ENCODE measurements at places on chromosomes 2 and 18.

DNA sequence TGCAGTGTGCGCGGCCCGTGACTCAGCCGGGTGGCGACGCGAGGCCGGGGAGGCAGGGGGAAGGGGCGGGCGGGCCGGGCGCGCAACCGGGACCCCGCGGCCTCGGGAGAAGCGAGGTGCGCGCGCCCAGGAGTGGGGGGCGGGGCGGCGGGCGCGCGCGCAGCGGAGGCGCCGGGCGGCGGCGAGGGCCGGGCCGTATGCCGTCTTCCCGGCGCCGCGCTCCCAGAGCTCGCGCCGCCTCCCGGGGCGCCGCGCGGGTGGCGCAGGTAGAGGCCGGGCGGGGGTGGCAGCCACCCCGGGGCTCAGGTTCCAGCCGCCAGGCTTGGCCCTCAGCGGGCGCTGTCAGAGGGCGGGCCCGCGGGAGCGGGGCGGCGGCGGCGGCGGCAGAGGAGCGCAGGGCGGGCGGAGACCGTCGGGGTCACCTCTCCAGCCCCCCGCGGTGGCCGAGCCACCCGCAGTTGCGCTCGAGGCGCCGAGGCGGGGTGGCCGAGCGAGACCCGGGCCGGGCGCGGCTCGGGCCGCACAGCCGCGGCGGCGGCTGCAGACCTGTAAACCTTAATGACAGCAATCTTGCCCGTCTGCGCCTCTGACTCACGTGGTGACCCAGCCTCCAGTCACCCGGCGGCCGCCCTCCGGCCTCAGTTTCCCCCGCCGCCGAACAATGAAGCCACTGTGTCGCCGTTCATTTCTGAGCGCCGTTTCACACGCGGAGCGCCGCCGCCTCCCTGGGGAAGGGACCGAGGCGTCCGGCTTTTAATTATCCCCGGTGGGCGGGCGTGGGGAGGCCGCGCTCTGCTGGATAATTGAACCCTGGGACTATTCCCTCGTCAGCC is 25.3 kb upstream of the SMAD7 start:
- peak; percentile 45 for DNase-seq

- no peak for DNase-seq
Observed at GRCh38 chr2:153871231-153872221, at the start of gene GALNT13. Gene GALNT13 (plus strand): TSS chr2:153871922.

- no peak for DNase-seq
Observed at GRCh38 chr18:9716780-9717563, 8.9 kb downstream of the RAB31 start.

DNA sequence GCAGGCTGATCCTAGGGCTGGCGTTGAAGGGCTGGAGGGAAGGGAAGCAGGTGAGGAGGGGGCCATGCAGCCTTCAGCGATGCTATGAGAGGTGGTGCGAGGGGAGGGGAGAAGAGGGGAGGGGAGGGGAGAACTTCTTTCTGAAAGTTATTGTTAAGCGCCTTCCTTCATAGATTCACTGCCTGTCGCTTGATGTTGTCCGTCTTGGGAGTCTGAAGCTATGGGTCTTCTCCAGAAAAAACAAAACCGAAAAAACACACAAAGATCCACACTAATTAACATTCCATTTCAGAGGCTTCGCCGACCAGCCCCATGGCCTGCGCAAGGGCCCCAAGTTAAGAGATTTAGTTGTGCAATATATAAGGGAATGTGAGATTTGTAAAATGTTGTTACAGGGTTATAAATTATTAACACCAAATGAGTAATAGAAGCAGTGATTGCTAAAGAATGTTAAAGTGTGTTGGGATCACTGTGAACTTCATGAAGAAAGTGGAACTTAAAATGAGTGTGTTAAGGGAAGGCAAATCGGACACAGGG is 758 bp downstream of the CFAP221 start:
- DNase-seq, result no peak

- no peak for DNase-seq
Observed at GRCh38 chr2:15799432-15799827, 140.9 kb upstream of the MYCN start.

DNA sequence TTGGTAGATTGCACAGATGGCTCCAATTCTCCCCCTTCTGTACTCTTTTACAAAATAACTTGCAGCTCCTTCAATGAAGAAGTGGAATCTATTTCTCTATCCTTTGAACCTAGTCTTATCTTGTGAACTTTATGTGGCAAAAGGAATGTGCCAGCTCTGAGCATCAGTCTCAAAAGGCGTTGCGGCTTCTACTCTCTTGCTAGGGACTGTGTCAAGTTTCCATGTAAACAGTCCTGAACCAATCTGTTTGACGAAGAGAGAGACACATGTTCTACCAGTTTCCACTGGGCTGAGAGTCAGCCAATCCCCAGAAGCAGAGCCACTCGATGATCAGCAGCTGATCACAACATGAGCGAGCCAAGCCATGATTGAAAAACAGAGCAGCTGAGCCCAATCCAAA is 439.7 kb upstream of the SETBP1 start:
- no peak for DNase-seq

- no peak for DNase-seq
Observed at GRCh38 chr2:147782141-147782930, 62.5 kb upstream of the ACVR2A start.

- DNase-seq, result no peak
Observed at GRCh38 chr2:227503433-227504406, 31.8 kb downstream of the AGFG1 start.

DNA sequence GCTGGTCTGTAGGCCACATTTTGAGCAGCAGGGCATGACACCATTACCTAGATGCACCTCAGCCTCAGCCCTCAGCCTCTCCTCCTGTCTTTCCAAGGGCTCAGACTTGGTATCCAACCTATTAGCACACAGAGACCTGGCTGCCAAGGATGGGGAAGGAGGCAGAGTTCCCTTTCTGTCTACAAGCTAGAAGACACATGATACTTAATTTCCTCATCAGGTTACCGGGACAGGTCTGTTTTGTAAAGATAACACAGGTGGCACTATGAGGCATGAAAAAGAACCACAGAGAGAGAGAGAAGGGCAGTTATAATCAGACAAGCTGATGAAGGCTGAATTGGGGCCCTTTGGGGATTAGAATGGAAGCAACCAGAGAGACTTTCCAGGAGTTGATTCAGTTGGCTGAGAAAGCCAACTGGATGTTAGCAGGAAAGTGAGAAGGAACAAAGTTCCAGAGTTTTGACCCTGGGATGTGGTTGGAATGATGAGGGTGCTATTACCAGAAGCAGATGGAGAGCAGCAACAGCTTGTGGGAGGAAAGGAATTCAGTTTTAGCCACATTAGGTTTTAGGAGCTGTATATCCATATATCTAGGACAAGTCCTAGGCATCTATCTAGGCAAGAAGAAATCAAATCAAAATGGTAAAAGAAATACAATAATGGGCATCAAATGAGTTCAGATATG is 46.0 kb upstream of the RMND5A start:
- no peak for DNase-seq

DNA sequence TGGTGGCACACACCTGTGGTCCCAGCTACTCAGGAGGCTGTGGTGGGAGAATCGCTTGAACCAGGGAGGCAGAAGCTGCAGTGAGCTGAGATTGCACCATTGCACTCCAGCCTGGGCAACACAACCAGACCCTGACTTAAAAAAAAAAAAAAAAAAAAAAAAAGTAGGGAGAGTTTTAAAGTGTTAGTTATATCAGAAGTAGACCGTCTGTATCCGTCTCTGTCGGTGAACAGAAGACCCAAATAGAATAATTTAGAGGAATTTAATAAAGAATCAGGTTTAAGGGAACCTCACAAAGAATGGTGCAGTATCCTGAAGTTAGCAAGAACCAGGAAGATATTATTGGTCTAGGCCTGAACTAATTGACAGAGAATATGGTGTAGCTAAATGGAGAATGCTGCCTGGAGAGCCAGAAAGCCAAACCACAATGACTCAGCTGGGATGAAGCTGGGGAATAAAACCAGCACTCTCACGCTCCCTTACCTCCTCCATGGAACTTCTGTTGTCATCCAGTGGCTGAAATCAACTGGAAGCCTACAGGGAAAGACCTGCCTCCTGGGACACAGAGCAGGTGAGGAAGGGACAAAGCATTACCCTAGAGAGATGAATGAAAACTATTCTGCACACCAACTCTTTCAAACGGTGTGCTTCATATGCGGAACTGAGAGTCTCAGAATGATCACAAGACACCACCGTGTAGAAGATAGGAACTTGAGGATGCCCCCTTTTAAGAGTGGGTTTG is 39.1 kb upstream of the PLEKHM3 start:
- DNase-seq, result no peak

DNA sequence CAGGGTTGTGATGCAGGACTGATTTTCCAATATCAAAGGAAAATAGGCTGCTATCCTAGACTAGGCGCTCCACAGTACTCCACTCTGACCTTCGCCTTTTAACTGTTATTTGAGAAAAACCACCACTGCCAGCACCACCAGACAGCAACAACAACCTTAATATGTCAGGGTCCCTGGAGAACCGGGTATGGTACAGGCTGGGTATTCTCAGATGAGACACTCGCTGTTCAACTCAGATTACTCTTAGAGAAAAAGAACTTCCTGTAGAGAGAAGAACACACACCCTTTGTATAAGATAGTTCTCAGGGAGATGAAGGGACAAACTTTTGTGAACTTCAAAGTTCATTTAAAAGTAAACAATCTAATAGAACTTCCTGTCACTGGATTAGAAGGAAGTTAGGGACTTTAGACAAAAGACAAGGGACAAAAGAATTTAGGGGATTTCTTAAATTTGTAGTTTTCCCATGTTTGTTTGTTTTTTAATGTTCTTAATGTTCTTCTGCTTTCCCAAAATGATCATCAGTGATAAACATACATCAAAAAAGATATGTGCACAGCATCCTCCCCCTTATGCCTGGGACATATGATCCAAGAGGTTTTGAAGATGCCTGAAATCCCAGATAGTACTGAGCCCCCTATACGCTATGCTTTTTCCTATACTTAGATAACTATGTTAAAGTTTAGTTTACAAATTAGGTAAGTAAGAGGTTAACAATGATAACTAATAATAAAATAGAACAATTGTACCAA is 41.3 kb upstream of the PPP1R1C start:
- DNase-seq, result no peak
